Activated T-cell treated with anti-CD3 and anti-CD28 coated beads for 4 hours (primary cell): ENCODE measurements at places on chromosomes 5 and 9.
A peak's percentile ranks its signal among the peaks of the same experiment; 100 is the strongest.

DNA sequence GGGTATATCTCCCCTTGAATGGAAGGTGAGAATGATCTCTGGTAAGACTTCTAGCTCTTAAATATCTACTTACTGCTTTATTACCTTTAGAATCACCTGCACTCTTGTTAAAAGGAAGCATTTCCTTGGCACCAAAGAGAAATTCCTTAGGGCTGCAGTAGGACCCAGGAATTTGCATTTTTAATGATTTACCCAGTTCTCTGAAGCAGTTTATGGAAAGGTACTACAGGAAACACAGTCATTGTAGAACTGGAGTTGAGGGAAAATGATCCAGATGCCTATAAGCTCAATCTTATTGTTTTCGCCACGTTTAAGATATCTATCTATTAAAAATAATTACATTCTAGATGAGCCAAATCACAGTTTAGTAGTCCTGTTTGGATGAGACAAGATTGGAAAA, 9.5 kb upstream of the C9 start:
- no peak for DNase-seq

DNA sequence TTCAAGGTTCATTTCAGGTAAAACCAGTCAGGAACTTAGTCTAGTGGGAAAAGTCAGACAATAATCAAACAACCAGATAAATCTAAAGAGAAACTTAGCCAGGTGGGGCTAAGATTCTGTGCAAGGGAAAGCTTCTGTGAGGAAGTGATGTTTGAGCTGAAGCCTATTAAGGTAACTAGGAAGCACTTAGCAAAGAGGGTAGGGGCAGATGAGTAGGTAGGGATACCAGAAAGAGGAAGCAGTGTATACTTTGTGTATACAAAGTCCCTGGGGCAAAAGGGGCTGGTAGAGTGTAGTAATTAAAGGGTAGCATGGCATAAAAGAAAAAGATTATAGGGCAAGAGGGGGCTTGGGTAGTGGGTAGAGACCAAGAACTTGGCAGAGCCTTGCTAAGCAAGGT, 3.6 kb upstream of the SPATA24 start:
- DNase-seq, result no peak

GRCh38 chr5:171644536-171644935, 141.1 kb upstream of the SMIM23 start:
- no peak for DNase-seq

- peak; percentile 25 for DNase-seq
Observed at GRCh38 chr9:70412832-70413463, 1.5 kb downstream of the KLF9 start.

DNA sequence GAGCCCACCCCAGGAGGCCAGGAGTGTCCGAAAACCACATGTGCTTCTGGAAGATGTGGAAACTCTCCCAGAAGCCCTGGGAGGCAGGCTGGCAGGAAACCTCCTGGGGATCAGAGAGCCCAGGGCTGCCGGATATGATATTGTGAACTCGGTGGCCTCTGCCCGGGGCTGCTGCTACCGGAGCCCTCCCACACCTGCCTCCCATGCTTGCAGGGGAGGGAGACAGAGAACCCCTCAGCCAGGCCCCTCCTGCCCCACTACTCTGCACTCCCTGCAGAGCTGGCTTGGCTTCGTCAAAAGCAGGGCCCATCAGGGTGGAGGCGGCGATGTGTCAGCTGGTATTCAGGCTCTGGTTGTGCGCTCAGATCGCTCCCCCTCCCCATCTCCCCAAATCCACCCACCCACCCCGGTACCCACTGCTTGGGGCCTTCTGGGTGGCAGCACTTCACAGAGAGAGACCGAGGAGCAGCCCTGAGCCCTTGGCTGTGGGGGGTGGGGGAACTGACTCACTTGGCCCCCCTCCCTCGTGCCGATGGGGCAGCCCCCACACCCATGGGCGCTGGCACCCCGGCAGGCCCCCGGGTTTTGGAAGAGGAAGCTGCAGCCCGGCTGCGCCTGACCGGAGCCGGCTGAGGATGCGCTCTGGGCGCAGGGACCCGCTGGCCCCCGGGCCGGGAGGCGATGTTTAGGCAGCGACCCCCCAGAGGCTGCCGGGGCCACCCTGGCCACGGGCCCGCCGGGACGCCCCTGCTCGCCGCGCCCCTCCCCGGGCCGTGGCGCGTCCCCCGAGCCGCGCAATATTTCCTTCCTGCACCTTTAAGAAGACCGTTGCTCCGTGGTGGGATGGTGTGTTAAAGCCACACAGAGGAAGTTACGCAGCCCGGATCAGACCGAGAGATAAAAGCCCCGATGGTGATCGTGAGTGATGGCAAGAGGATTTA, 786 bp upstream of the NTNG2 start:
- DNase-seq, result peak; percentile 40

- DNase-seq, result no peak
Observed at GRCh38 chr5:30867711-30868110, 325.8 kb upstream of the CDH6 start.

- DNase-seq, result peak; percentile 77
Observed at GRCh38 chr9:115013998-115014397, 83.6 kb upstream of the TNFSF8 start.

- DNase-seq, result no peak
Observed at GRCh38 chr9:136336881-136337280, 9.5 kb downstream of the GPSM1 start.

DNA sequence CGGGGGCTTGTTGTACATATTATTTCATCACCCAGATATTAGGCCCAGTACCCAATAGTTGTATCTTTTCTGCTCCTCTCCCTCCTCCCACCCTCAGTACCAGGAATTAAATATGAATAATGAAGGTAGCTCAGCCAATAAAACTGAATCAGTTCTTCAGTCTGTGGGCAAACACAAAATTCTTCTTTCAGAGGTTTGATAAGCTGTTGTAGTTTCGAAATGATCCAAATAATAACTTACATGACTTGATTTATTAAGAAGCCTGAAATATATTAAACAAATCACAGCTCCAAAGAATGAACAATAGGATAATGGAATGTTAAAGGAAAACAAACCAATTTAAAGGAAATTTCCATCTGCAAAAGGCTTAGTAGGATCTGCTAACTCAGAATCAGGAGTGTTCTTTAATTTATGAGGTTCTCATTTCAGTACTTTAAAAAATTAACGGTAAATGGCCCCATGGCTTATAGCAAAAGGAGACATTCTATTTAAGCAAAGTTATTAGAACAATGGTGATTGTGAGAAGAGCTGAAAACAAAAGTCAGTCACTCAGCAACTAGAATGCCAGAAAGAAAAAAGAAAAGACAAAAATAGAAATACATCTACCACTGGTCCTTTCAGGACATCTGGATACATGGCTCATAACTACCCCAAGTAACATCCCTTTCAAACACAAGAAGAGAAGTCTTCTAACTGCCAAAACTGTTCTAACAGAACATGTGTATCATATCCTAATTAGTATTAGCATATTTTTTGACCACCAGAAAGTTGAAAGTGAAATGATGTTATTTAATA, 62.4 kb downstream of the NR3C1 start:
- DNase-seq, result no peak

- no peak for DNase-seq
Observed at GRCh38 chr5:89043676-89044075, 160.7 kb upstream of the MEF2C start.

GRCh38 chr9:74735761-74736160, 152.0 kb downstream of the TRPM6 start:
- DNase-seq, result no peak

- no peak for DNase-seq
Observed at GRCh38 chr9:116569111-116569510, 118.0 kb upstream of the TRIM32 start.

DNA sequence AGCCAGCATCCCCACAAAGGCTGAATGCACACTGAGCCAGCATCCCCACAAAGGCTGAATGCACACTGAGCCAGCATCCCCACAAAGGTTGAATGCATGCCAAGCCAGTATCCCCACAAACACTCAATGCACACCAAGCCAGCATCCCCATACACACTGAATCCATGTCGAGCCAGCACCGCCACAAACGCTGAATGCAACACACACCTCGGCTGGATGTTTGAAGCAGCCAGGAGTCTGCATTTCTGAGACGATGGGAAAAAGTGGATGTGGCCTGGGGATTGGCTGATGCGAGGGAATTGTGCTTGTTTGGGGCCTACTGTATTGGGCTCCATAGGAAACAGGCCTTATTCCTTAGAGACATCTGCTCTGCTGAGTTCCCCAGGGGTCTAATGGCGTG, 30.9 kb upstream of the CEP72 start:
- DNase-seq, result no peak

DNA sequence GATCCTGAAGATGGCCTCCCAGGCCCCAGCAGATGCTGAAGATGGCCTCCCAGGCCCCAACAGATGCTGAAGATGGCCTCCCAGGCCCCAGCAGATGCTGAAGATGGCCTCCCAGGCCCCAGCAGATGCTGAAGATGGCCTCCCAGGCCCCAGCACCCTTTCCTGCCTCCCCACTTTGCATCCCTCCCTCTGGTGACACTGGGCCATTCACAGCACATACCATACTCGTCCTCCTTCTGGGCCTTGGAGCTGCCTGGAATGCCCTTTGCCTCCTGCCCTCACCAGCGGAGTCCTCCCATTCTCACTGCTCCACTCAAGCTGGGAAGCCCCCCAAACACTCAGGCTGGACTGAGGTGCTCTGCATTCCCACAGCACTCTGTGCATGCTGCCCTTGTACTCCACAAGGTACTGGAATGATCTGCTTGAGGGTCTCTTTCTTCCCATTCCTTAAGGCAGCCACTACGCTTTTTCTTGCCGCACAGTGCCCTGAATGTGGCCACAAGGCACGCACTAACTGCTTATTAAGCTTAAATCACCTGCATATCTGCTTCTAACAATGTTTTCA, 550.0 kb downstream of the BNC2 start:
- no peak for DNase-seq
